GM19239 (cell line): ENCODE measurements at places on chromosomes 2 and 18.

GRCh38 chr18:36352384-36352783 is 54.9 kb downstream of the FHOD3 start:
- DNase-seq, result no peak

DNA sequence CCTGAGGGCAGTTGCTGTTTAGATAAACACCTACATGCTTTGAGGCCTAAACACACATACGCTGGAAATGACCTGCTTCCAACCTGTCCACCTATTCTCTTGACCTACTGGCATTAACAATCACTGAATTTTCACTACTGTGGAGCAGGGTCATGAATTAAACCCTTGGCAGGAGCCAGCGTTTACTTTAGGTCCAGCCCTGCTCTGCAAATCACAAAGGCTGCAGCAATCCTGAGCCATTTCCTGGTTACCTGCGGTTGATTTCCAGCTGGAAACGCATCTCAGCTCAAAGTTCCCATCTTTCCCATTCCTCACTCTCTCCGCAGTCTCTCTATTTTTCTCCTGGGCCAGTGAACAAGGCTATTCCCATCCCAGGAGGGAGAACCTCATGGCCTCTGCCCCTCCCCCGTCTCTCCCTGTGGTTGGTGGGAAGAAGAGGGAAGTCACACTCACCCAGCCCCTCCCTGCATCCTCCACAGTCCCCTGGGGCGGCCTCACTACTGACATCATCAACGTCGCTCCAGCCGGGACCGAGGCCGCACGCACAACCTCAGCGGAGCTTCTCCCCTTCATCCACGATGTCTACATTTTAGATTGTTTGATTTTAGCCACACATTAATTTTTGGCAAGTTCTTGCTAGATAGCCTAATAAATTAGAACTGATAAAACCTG is 84.5 kb upstream of the SNTG2 start:
- DNase-seq, result no peak

DNA sequence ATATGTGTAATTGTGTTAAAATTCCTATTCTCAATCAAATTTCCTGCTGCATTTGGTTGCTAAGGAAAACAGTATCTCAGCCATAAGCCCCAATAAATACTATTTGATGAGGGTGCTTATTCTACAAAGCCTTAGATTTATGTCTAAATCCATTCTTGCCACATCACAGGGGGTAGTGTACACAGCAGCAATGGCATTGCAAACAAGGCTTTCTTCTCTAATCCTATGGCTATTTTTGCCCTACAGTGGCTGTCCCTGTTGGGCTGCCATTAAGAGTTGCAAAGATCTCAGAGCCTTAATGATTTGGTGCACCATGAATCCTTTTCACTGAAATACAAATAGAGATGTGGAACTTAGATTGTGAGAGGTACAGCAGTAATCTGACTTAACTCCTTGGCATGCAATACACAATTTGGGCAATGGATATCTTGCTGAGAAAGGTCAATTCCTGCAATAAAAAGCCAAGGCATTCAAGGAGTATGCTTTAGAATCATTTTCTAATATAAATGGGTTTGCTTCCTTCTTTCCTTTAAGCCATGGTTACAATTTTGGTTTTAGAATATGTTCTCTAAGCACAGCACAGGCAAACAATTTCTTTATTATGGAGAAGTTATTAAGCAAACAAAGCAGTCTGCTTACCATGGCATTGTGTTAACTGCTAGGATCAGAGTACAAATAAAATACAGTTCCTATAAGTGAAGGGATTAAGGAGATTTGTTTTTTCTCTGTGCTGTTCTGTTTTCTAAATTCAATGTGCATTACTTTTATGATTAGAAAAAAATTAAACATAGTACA is 69.8 kb upstream of the CD302 start:
- DNase-seq, result no peak

- peak; percentile 22 for DNase-seq
Measured at GRCh38 chr2:19987936-19988335, 2.0 kb downstream of the WDR35 start.
